ENCODE measurements at places on chromosomes 7 and 10.
A peak's percentile ranks its signal among the peaks of the same experiment; 100 is the strongest.

- no peak for DNase-seq
These were observed 474.6 kb upstream of the FZD8 start for GRCh38 chr10:36116731-36117130.

DNA sequence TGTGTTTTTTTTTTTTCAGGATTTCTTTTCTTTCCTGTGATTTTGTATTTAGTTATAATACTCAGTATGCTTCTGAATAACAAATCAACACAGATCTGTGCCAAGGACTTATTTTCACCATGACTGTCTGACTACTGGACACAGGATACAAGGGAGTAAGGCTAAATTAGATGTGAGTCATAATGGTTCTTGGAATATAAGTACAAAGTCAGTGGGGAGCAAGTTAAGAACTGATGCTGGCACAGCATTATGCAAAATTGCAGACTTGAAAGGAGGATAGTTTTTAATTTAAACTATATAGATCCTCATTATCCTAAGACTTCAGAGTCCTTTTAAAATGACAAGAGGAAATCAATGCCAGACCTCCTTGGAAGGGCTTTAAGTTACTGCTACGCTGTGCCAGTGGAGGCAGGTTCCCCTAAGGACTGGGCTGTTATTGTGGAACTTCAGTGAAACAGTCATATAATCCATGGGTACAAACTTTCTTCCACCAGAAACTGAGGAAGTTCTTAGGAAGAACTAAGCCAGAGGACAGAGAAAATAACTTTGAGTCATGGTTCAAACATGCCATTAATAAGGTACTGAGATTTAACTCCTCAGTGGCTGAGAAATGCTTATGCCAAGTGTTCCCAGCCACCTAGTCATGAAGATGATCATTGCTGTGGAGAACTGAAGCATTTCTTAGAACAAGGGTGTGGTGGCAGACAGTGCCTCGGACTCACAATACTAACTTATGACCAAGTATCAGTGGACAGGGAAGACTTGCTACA, 531.2 kb downstream of the HTR7 start:
- no peak for DNase-seq

DNA sequence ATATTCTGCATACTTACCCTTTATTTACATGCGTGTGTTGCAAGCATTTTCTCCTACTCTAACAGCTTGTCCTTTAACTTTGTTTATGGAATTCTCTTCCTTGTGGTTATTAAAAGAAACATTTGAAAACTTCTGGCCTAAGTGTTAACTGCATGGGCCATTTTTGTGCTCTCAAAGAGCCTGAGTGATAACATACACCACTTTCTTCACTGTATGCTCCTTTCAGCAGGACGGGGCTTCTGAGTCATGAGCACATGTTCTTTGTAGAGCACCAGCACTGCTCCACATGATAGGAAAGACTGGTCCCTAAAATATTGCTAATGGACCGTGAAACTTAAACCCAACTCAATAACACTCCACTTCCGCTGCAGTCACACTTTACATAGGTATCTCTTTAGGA, 1093.6 kb upstream of the GHITM start:
- DNase-seq, result no peak

- no peak for DNase-seq
These were observed 27.3 kb downstream of the AHCYL2 start for GRCh38 chr7:129252128-129252527.

GRCh38 chr7:130242198-130243014, 24.3 kb upstream of the CPA2 start:
- peak; percentile 27 for DNase-seq

- no peak for DNase-seq
These were observed 745 bp upstream of the ORAI2 start for GRCh38 chr7:102432442-102433218.

GRCh38 chr7:123604739-123605138, 3.1 kb downstream of the ASB15 start:
- no peak for DNase-seq

GRCh38 chr7:131329176-131329570, 1.5 kb downstream of the MKLN1 start:
- no peak for DNase-seq

DNA sequence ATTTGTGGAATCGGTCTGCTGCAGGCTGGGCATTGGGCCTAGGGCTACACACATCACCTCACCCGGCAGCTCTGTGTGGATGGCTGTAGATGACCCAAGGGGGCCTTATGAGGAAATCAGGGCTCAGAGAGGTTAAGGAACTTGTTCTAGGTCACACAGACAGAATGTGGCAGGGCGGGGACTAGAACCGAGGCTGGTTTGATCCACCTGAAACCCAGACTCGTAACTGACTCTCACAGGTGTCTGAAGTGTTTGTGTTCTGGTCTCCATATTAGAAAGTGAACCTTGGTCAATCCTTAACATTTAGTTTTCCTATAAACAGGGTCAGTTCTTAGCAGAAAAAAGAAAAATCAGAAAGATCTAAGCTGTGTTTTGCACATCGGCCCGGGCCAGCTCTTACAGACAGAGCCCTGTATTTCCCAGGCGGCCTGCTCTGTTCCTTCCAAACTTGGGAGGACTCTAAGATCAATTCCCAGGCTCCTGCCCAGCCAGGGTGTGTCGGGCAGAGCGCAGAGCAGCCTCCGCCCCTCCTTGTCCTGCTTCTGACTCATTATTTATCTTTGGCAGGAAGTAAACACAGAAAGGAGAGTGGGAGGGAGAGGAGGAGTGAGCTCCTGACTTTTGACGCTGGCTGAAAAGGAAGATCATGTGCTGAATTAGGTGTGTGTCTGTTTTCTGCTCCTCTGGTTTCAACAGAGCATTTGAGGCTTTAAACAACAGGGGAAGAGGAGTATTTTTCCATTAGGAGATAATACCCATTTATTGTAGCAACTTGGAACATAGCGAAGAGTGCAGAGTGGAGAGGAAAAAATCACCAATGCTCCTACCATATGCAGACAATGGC, 74.1 kb downstream of the TACC2 start:
- no peak for DNase-seq

DNA sequence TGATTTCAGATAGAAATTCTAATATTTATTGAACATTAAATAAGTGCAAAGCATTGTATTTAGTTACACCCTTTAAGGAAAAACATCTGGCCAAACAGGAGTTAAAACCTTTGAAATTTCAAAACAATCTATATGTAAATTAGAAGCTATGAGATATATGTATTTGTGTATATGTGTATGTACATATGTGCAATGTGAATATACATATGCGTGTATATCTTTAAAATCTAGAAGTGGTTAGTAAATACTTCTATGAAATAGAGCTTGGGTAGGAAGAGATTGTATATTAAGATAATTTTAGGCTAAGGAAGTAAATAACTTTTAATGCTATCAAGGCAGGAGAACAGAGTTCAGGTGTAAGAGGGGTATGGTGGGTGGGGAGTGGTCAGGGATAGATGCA, 9.3 kb downstream of the WEE2 start:
- no peak for DNase-seq

DNA sequence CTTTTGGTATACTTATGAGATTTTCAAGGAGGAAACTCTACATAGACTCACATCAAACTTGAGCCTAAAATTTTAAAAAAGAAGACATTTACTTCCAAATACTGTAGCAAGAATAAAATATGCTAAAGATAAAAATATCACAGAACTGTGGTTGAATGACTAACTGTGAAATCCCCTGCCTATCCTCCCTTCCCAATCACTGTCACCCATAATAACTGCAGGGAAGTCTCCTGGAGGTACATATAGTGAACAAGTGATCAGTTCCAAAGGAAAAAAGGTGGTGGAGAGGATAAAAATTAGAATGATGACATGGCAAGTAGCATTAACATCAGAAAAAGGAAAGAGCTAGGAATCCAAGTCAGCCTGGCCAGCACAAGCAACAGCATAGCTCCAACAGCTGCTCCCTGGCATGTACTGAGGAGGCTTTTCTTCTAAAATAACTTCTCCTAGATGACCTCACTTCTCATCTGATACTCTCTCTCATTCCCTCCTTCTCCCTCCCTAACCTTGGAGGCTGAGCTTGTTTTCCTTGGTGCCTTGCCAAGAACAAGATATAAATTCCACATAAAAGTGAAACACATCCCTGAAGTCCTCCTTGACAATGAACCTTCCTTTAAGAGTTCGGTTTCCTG, 124.0 kb downstream of the IQUB start:
- DNase-seq, result no peak

DNA sequence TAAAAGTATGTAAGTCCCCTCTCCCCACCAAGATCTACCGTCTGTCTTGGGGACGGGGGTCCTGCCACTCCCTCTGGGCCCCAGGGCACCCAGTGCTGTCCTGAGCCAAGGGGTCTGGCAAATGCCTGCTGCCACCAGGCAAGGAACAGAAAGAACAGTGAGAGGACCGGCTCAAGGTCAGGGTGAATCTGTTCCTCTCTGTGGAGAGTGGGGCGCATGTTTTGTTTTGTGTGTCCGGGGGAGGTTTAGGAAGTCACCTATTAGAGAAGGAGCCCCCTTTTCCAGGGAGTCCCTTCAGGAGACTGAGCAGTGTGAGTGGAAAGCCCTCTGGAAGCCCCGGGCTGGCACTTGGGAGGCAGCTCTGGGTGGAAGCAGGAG, 158.5 kb upstream of the RHEB start:
- DNase-seq, result no peak

DNA sequence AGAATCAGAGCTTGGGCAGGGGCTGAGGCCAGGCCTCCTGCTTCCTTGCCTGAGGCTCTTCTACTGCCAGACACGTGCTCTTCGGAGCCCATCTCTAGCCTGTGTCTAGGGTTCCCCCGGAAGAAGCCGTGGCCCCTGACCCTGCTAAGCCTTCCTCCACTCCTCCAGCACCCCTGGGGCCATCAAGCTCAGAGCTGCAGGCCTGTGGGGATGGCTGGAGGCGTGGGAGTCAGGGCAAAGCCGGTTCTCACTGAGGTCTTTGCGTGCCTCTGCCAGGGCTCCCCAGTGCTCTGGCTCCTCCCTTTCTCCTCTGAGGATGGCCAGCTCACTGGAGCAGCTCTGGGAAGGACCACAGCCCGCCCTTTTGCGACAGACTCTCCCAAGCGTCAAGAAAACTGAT, 34.4 kb downstream of the GHRHR start:
- DNase-seq, result no peak

- no peak for DNase-seq
These were observed 58.8 kb upstream of the ADRA2A start for GRCh38 chr10:111018021-111018420.

DNA sequence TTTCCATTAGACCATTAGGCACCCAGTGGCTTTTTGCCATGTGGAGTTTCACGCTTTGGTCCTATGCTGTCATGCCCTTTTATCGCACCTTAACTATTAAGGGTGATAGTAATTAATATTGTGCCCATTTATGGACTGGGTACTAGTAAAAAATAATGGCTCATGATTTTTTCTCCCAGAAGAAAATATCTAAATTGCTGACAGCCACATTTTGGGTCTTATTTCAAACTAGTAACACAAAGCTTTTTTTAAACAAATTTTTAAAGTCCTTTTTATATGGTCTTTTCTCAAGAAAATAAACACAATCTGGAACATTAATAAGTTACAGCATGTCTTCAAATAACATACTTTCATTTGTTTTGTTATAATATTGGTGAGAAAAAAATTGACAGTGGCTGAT, 179.7 kb downstream of the ANKRD7 start:
- no peak for DNase-seq

- DNase-seq, result no peak
These were observed 23.6 kb downstream of the DAGLB start for GRCh38 chr7:6423942-6424701.

- DNase-seq, result no peak
These were observed 5.5 kb downstream of the RBM20 start for GRCh38 chr10:110649347-110650264.

GRCh38 chr7:17787257-17787656, 153.0 kb downstream of the SNX13 start:
- no peak for DNase-seq

DNA sequence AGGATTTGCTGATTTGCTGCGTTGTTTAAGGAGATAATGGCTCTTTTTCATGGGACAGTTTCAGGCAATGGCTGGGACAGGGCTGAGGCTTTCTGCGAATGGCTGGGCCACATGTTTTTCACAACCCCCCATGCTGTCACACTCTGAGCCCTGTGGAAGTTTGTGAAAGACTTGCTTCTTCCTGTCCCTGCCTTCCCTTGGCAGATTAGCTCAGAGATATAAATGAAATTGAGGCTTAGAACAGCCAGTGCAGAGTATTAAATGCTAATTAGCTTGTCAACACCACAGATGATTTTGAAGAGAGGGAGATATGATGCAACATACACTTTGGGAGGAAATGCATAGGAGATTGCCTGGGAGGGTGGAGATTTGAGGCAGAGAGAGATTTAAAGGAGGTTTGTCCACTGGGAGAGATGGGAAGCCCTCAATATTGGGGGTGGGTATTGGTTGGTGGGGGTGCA, 232.0 kb downstream of the SH2D4B start:
- no peak for DNase-seq

GRCh38 chr7:134669388-134669787, 22.7 kb downstream of the BPGM start:
- DNase-seq, result no peak

GRCh38 chr7:92747041-92747835, 89.1 kb downstream of the CDK6 start:
- DNase-seq, result no peak

GRCh38 chr10:8416760-8417159, 362.3 kb downstream of the GATA3 start:
- DNase-seq, result no peak

DNA sequence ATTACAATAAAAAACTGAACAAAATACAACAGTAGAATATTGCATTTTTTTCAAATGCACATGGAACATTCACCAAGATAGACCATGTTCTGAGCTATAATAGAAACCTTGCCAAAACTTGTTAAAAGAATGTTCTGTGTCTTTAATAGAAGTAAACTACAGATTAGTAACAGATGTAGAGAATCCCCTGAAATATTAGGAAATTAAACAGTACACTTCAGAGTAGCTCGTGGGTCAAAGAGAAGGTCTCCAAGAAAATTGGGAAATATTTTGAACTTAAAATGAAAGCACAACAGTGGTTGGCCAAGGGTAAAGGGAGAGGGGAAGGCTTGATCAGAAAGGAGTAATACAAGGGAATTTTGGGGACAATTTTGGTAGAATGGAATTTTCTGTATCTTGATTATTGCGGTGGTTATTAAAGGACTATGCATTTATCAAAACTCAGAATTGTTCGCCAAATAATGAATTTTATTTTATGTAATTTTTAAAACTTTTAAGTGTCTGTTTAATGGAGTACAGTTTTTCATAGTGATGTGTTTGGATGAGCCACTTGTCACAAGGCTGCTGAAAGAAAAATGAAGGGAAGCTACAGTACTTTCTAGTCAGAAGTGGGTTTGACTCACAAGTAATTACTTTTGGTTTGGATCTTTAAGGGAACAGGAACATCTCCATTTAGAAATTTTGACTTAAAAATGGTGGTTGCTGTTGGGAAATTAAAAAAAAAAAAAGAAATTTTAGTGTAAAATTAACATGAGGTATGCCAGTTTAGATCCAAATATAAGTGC, 10.2 kb downstream of the PLEKHA8 start:
- DNase-seq, result no peak

DNA sequence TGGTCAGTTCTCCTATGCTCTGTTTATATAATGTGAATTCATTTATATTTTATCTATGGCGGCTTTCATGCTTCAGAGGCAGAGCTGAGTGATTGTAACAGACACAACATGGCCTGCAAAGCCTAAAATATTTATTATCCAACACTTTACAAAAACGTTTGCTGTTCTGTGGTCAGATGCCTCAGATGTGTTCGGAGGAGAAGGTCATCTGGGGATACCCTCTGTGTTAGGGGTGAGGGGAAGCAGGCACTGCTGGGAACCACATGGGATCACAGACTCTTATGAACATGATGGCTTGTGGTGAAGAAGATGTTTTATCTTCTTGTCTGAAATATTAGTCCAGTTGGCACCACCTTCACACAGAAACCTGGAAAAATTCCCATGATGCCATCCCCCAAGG, 203.4 kb downstream of the PHTF2 start:
- no peak for DNase-seq

Data from stimulated activated CD8-positive, alpha-beta memory T cell treated with anti-CD3 and anti-CD28 coated beads, Interleukin-4, amount 100 ng/mL, for 1 hour (primary cell).